ENCODE measurements at places on chromosomes 7 and 10.

DNA sequence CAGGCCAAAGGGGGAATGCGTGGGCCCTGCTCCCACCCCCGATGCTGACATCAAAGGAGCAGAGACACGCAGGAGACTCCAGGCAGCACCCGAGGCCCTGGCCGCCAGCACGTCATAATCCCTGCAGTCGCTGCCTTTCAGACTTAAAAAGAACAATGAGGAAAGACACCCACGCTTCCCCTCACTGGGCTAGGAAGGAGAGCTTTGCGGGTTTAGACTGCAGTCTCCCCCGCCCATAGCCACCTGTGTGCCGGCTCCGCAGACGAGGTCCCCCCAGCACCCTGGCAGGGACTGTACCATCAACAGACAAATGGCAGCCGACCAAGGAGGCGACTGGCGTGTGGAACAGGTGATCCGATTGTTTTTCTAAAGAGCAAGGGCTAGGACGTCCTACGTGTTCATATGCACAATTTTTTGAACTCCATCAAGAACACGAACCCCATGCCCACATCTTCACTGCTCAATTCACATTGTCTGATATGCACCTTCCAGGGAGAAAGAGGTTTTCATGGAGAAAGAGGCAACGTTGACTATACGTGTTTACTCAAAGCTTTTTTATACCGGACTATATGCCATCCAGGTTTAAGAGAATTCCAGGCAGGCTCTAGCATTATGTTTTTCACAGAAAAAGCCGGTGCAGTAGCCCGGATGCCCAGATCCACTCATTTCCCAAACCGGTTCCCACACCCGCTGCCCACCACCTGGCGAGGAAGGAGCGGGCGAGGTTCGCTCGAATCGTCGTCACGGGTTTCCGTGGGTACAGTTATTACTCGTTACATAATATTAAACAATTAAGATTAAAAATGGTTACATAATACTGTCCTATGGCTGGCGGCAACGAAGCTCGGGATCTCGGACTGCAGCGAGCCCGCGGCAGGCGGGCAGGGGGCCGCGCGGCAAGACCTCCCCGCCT is 1.1 kb downstream of the GRB10 start:
- no peaks in the 10 kb centered on the region for H3K36me3 ChIP-seq

GRCh38 chr7:22697876-22698606 is 29.0 kb upstream of the IL6 start:
- H3K4me1 ChIP-seq, result peaks cover 59% of the 10 kb centered on the region
- DNase-seq, result peak; percentile 64
- no peaks in the 10 kb centered on the region for H3K36me3 ChIP-seq
- no peak overlapping the region for H3K4me3 ChIP-seq
- peak overlapping the region; percentile 11 for H3K27ac ChIP-seq
- no peaks in the 10 kb centered on the region for H3K27me3 ChIP-seq

DNA sequence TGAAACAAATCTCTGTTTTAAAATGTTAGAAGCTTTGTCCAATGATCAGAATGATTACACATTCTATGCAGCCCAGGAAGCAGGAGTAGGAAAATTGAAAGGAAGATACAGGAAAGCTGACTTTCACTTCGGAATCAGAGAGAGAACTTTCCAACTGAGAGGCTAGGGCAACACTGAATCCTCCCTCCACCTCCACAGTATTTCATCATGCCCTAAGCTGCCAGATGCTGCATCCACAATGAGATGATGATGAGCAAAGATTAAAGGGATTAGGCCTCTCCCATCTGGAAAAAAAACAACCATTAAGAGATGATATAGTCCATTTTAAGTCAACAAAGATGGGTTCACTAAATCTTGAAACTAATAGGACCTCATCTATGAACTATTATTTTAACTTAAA is 215.6 kb downstream of the GPR37 start:
- H3K4me3 ChIP-seq, result no peak overlapping the region
- H3K27me3 ChIP-seq, result no peaks in the 10 kb centered on the region
- DNase-seq, result no peak
- no peaks in the 10 kb centered on the region for H3K36me3 ChIP-seq
- H3K27ac ChIP-seq, result no peak overlapping the region

DNA sequence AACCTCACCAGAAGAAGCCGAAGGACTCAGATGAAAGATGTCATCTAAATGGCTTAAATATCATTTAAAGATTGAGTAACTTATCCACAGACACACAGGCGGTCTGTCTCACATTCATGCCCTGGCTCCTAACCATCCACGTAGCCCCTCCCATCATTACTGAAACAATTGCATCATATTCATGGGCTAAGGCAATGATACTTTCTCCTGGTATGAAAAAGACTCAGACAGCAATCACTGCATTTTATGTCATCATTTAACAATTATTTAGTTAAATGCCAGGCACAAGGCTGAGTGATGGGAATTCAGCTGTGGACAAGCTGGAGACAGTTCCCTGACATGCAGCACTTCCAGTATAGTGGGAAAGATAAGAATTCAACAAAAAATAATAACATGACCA is 11.2 kb upstream of the TECTB start:
- no peak for DNase-seq
- H3K4me3 ChIP-seq, result no peak overlapping the region
- H3K36me3 ChIP-seq, result no peaks in the 10 kb centered on the region
- H3K27ac ChIP-seq, result no peak overlapping the region

DNA sequence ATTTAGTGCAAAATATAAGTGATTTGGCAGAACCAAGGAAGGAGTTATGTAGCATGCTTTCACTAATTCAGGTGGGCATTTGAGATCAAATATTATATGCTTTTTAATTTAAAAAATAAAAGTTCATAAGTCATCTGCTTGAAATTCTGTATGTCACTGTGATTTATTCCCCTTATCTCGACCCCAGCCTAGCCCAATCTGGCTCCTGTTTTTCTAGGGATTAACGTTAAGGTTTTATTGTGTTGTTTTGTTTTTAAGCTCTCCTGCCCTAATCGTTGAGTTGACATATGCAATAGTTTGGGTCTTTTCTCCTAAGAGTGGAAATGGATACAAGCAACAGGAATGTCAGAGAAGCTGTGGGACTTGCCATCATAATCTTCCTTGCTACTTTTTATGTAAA is 42.6 kb downstream of the WIPF3 start:
- H3K4me1 ChIP-seq, result no peaks in the 10 kb centered on the region
- no peak for DNase-seq
- no peak overlapping the region for H3K4me3 ChIP-seq
- H3K27me3 ChIP-seq, result no peaks in the 10 kb centered on the region
- no peak overlapping the region for H3K27ac ChIP-seq
- no peaks in the 10 kb centered on the region for H3K36me3 ChIP-seq

GRCh38 chr7:152121432-152121831 is 96.0 kb downstream of the GALNT11 start:
- no peak overlapping the region for H3K4me3 ChIP-seq
- H3K27me3 ChIP-seq, result no peaks in the 10 kb centered on the region
- H3K27ac ChIP-seq, result no peak overlapping the region
- no peak for DNase-seq
- no peaks in the 10 kb centered on the region for H3K4me1 ChIP-seq
- peaks cover 16% of the 10 kb centered on the region for H3K36me3 ChIP-seq

DNA sequence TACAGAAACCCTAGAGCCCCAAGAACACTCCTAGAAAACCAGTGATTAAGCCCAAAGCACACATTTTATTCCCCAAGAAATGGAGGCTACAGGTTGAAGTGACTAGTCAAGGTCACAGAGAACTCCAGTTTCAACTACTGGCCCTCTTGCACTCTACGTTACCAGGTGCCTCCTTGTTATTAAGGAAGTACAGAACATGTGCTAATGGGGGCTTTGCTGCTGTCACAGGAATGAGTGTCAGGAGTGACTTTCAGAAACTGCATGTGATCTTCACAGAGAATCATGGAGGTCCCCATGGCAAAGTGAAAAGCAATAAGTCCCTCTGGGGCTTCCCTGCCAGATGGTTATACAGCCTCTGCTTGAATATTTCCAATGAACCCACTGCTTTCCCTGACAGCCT is 19.3 kb downstream of the JAZF1 start:
- H3K27ac ChIP-seq, result no peak overlapping the region
- H3K27me3 ChIP-seq, result peaks cover 14% of the 10 kb centered on the region
- H3K4me1 ChIP-seq, result no peaks in the 10 kb centered on the region
- H3K4me3 ChIP-seq, result no peak overlapping the region

GRCh38 chr10:119421891-119422681 is 120.4 kb downstream of the RGS10 start:
- no peaks in the 10 kb centered on the region for H3K36me3 ChIP-seq
- no peak for DNase-seq
- no peaks in the 10 kb centered on the region for H3K4me1 ChIP-seq

GRCh38 chr10:20944789-20945502 is 47.8 kb upstream of the NEBL start:
- H3K4me1 ChIP-seq, result peaks cover 7% of the 10 kb centered on the region
- DNase-seq, result no peak
- H3K27ac ChIP-seq, result no peak overlapping the region
- no peak overlapping the region for H3K4me3 ChIP-seq

DNA sequence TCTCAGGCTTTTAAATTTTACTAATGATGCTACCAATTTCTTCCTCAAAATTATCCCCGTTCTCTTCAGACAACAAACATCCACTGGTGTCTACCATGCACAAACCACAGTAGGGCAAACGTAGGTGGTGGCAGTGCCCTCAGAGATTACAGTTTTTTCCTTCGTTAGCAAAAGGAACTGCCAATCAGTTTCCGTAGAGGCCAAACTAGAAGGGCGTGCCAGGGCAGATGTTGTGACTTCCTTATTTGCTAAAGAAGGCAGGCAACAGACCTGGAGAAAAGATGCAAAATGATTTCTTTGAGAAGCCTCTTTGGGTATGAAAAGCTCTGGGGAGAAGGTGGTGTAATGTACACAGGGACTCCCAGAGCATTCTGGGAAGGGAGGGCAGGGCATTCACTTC is 7.6 kb upstream of the FAM180A start:
- no peak overlapping the region for H3K27ac ChIP-seq
- no peaks in the 10 kb centered on the region for H3K36me3 ChIP-seq
- no peak for DNase-seq
- H3K4me1 ChIP-seq, result no peaks in the 10 kb centered on the region

DNA sequence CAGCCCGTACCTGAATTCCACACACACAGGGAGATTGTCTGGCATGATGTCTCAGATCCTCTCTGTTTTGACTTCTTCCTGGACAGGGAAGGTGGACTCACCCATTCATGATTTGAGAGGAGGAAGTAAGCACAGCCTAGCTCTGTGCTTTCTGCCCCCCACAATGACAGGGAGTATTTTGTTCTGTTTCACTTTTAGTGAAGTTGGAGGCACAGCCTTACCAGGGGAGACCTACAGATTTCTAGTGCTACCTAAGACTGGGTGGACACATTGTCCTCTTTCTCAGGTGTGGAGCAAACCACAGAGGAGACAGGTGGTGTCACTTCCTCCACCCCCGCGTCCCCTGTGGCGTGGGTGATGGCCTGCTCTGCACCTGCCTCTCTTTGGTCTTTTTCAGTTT is 408.6 kb upstream of the PFKP start:
- H3K4me1 ChIP-seq, result no peaks in the 10 kb centered on the region
- H3K27me3 ChIP-seq, result no peaks in the 10 kb centered on the region
- no peak overlapping the region for H3K27ac ChIP-seq
- DNase-seq, result no peak
- H3K4me3 ChIP-seq, result no peak overlapping the region
- no peaks in the 10 kb centered on the region for H3K36me3 ChIP-seq

DNA sequence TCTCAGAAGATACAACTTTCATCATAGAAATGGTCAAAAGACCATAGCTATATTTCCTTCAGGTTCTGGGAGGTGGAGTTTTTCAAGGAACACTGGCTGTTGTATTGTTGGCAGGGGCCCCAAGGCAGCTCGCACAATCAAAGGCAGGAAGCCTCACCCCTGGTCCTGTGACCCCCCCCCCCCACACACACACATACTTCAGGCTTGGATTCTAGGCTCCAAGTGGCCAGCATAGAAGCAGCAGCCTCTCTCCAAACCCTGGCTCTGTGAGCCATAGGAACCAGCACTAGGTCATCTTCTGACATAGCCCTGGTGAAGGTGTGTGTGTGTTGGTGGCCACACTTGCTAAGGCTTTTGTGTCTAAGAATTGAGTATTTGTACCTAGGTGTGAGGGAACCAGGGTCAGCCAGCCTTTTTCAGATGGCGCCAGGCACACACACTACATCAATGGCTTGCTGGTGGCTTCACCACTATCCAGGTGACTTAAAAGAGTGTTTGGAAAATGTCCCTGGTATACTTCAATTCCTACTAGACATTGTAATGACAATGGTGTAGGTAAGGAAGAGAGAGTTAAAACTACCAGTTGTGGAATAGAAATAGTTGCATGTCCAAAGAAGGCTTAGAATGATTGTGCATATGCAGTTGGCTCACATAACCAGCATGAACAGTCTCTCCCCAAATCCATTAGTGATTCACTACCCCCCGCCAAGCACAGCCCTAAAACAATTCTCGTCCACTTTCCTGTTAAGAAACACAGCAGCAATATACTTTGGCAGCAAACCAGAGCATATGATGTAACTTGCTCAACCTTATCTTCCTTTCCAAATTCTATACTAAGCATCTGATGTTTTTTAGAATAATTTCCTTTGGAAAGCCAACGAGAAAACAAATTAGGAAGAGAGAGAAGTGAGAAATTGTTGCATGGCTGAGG is 91.3 kb downstream of the AVL9 start:
- H3K27me3 ChIP-seq, result no peaks in the 10 kb centered on the region
- no peak for DNase-seq
- no peak overlapping the region for H3K27ac ChIP-seq
- peaks cover 10% of the 10 kb centered on the region for H3K36me3 ChIP-seq
- no peak overlapping the region for H3K4me3 ChIP-seq

- peaks cover 7% of the 10 kb centered on the region for H3K36me3 ChIP-seq
- no peaks in the 10 kb centered on the region for H3K27me3 ChIP-seq
- H3K27ac ChIP-seq, result no peak overlapping the region
- no peak for DNase-seq
Observed at GRCh38 chr10:68668231-68668630, 52.8 kb upstream of the CCAR1 start.

- H3K27me3 ChIP-seq, result no peaks in the 10 kb centered on the region
- DNase-seq, result no peak
Observed at GRCh38 chr7:28778786-28779185, 179.3 kb downstream of the TRIL start.

DNA sequence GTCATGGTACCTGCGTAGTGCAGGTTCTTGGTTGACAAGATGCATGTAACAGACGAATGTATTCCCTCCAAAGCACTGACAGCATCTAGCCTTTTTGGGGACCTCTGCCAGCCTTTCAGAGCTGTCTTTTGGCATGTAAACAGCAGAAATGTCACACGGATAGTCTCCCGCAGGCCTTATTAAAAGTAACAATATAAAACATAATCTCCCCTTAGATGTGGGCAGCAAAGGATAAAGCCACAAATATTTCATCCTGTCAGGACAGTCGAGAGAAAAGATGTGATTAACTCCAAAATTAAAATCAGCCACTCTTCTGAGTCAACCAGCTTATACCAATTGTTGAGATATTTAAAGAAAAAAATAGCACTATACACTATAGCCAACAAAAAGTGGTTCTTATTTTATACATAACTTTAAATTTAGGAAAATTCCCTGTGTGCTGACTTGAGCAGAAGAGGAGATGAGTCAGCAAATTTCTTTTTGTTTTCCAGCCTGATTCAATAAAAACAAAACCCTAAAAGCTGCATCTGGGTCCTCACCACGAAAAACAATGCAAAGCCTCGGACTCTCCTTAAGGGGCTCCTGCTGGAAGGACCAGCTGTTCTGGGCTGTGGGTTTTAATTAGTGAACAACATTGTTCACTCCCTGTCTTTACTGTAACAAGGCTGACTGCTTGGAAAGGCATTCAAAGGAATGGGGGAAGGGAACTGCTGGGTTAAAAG is 240.2 kb downstream of the ADAM12 start:
- H3K27ac ChIP-seq, result no peak overlapping the region
- no peak overlapping the region for H3K4me3 ChIP-seq
- no peak for DNase-seq
- no peaks in the 10 kb centered on the region for H3K4me1 ChIP-seq
- no peaks in the 10 kb centered on the region for H3K36me3 ChIP-seq

All from MM.1S (cell line).